ENCODE measurements at places on chromosomes 2 and 18.

DNA sequence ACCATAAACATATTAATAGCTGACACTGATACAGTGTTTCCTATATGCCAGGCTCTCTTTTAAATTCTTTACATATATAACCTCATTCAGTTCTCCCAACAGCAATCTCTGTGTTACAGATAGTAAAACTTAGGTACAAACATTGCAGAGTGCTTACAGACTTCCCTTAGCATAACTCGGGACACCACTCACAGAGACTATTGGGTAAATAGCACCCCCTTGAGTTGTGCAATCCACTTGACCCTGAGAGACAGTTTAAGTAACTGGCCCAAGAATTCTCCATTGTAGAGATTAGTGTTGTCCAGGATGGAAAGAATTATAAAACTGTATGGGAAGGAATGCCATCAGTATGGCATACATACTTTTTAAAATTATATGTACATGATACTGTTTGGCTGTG is 110.1 kb downstream of the POLE4 start:
- DNase-seq: no peak

GRCh38 chr2:121153516-121153915 is 131.5 kb downstream of the TFCP2L1 start:
- DNase-seq: no peak

DNA sequence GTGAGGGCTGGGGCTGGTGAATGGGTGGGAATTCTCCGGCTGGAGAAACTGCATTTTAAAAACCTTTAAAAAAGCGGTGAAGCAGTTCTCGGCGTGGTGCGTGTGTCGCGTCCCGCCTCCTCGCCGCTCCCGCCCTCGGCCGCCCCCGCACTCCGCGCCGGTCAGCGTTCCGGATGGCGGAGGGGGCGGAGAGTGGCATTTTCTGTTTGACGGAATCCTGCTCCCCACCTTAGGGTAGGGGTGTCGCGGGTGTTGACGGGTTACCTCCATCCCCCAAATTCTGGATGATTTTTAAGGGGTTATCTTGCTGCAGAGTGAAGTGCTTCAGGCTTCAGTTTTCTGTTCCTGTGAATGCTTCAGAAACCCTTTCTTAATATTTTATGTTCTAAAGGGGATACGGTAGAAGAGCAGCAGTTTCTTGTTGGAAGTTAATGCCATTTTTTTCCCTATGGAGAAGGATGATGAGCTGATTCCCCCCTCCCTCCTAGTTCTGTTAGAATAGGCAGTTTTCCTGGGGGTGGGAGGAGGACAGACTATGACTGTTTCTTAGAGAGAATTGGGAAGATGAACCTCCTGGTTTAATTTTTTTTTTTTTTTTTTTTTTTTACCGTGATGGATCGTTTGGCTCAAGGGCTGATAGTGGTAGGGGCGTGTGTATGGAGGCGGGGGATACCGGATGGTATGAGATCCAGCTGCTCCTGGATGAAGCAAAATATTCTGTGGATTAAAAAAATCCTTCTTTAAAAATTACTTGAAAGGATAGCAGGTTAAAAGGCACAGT is 756 bp downstream of the ABI2 start:
- no peak for DNase-seq

DNA sequence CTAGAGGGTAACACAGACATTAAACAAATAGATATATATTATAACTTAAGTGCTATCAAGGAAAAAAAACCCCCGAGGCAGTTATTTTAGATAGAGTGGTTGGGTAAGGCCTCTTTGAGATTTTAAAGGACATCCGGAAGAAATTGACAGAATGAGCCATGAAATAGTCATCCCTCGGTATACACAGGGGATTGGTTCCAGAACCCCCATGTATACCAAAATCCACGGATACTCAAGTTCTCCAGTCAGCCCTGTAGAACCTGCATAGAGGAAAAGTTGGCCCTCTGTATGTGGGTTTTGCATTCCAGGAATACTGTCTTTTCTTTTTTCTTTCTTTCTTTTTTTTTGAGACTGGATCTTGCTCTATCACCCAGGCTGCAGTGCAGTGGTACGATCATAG is 2.0 kb downstream of the DHX57 start:
- DNase-seq: no peak

DNA sequence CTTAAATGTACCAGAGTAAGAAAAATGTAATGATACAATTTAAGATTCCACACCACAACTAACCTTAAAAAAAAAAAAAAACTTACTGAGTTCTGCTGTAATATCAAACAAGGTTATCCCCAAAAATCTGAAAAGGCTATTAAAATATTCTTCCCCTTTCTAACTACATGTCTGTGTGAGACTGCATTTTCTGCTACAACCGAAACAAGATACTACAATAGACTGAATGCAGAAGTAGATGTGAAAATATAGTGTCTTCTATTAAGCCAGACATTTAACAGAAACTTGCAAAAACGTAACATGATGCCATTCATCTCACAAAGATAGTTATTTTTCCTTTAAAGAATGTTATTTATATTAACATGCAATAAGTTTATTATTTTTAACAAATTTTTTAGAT is 16.2 kb downstream of the SS18 start:
- no peak for DNase-seq

GRCh38 chr18:79447703-79448367 is 52.1 kb downstream of the NFATC1 start:
- no peak for DNase-seq

DNA sequence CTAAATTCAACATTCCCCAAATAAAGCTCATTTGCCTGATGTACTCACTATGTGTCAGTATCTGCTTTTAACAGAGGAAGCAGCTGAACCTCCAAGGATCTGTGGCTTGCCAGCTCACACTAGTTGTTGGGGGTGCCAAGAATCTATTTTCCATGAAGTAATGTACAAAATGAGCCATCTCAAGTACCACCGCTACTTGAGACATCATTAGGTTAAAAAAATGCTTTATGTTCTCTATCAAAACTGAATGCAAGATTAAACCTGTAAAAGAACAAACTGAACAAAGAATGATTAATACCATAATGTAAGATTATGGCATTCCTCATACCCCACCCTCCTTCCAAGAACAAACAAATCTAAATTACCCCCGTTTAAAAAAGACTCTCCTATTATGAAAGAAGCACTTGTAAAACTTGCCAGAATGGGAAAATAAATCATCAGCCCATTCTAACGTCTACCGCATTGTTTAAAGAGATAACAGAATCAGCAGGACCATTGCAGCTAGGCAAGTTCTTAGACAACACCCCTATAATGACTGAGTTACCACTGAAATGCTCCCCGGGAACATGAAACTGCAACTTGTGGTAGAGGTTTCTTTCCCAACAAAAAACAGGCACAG is 471.6 kb downstream of the DLGAP1 start:
- DNase-seq: no peak

DNA sequence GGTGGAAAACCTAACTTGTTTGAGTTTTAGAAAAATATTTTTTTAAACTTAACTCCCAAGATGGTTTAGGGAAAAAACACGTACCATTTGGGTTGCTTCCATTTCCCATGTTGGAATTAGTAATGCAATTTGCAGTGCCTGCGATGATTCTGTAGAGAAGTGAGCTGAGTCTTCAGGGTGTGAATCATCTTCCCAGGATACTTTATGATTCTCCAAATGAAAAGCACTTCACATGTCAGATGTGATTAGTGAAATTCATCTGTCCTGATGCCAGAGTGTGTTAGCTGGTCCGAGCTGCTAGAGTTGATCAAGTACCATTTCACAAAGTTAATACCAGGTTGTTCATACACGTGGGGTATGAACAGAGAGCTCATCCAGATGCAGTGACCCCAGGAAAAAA is 59.1 kb downstream of the ACOXL start:
- no peak for DNase-seq

GRCh38 chr2:152134488-152135280 is 35.8 kb upstream of the CACNB4 start:
- DNase-seq: no peak

DNA sequence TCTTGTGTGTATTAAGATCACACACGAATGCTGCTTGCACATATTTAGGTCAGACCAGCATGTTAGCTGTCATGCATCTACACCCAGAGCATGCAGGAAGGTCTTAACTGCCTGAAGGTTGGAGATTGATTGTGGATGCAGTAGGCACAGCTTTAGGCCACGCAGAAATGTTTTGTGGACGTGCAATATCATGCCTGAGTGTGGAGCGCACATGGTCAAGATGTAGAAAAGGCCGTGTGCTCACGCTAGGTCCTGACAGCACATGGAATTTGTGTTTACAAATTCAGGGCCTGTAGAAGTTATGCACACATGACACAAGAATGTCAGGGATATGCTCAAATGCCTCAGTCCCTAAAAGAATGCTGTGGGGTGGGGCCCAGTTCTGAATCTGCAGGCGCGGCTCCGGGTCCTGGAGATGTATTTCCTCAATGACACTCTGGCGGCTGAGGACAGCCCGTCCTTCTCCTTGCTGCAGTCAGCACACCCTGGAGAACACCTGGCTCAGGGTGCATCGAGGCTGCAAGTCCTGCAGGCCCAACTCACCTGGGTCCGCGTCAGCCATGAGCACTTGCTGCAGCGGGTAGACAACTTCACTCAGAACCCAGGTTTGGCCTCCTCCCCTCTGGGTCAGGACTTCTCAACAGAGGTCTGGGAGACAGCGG is 27.9 kb downstream of the MARCO start:
- no peak for DNase-seq

- no peak for DNase-seq
These were observed 63.7 kb upstream of the ZCCHC2 start for GRCh38 chr18:62458868-62459716.

GRCh38 chr2:64139956-64140355 is 4.3 kb downstream of the PELI1 start:
- no peak for DNase-seq

GRCh38 chr2:191749181-191749540 is 71.2 kb downstream of the NABP1 start:
- no peak for DNase-seq

DNA sequence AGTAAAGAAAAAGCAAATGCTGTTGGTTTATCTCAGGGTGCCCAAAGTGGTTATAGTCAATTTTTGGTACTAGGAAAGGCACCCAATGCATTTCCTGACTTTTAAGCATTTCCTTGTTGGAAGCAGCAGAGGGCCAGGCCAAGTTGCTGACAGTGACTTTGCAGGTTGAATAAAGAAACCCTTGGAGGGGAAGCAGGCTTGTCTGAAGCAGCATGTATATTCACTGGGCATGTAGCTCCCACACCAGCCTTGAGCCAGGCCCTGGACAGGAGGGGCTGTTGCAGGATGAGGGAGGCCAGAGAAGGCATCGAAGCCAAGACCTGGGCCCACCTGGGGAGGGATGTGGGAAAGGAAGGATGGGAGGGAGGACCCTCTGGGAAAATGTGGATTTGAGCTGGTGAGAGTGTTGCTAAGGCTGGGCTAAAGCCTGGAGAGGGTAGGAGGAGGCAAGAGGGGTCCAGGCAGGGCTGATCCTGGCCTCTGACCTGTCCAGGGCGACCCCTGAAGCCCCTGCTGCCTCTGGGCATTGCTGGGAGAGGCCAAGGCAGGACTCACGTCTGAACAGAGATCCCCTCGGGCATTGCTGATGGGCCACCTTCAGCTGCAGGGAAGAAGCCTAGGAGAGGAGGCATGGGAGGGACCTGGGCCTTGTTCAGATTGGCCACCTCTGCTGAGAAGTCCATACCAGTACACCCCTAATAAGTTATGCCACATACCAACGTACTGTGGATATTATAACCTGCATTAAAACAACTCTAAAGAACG is 79.6 kb downstream of the STPG4 start:
- no peak for DNase-seq

DNA sequence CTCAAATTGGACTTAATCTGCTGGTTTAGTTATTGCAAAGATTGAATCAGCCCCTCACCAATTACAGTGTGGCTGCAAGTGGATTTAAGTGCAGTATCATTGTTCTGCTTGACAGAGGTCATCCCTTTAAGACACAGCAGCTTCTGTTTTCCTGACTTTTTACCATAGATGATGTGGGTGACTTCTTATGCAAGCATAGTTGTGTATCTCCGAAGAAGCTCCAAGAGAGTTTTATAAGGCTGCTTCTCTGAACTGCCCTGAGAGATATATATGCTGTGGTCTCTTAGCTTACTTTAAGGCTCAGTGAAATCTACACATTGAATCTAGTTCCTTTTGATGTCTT is 3.5 kb downstream of the TRIB2 start:
- no peak for DNase-seq

DNA sequence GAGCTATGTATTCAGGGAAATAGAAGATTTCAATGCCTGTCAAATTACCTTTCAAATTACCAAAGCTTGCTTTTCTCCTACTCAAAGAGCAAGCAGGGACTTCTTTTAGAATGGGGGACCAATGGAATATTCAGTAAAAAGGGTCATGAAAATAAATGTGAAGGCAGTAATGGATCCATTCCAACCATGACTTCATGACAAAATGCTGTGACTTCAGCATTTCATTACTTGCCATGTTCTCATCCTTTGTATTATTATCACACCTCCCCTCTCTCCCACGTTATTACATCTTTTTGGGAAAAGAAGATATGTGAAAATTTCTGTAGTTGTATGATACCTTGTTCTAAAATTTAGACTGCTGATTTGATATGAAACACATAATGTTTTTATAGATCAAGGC is 864.0 kb upstream of the FSHR start:
- DNase-seq: no peak

DNA sequence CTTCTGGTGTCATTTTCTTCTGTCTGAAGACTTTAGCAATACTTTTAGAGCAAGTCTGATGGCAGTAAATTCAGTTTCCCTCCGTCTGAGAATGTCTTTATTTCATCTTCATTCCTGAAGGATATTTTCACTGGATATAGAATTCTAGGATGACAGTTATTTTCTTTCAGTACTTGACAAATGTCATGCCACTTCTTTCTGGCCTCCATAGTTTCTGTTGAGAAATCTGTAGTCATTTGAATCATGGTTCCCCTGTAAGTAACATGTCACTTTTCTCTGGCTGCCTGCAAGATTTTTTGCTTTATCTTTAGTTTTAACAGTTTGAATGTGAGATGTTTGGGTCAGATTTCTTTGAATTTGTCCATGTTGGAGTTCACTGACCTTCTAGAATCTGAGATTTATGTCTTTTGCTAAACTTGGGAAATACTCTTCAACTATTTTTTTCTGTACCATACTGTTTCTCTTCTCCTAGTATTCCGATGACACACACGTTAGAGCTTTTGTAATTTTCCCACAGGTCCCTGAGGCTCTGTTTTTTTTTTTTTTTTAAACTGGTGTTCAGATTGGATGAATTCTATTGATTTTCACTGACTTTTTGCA is 30.2 kb downstream of the RMND5A start:
- no peak for DNase-seq

- DNase-seq: no peak
These were observed 24.6 kb downstream of the RTP5 start for GRCh38 chr2:241894056-241894641.

DNA sequence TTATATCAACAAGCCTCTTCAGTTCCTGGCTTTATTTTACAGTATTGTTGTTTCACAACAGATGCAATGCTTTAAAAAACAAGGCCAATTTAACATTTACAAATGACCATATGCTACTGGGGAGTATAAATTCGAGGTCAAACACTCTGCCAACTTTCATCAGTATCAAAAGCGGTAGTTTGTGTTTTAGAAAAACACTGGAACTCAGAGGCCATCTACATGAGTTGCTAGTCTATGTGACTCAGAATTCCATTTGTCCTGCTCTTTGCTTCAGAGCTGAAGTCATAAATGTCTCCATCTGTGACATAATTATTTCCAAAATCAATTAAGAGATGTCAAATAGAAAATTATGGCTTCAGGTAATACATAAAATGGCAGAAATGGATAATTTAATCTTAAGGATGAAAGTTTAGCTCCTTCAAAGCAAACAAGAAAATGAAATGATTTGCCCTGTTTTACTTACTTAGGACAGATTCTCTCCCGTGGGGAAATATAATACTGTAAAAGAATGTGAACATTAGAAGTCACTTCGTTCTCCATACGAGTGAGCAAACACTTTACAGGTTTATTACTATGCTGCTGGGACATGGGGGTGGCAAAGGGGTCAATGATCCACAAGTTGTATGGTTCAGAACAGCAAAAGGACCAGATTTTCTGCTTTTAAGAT is 3.7 kb downstream of the MEX3C start:
- no peak for DNase-seq

Data from NCI-H2107 (cell line).